ENCODE measurements at places on chromosomes 12 and 14.
A peak's percentile ranks its signal among the peaks of the same experiment; 100 is the strongest.

DNA sequence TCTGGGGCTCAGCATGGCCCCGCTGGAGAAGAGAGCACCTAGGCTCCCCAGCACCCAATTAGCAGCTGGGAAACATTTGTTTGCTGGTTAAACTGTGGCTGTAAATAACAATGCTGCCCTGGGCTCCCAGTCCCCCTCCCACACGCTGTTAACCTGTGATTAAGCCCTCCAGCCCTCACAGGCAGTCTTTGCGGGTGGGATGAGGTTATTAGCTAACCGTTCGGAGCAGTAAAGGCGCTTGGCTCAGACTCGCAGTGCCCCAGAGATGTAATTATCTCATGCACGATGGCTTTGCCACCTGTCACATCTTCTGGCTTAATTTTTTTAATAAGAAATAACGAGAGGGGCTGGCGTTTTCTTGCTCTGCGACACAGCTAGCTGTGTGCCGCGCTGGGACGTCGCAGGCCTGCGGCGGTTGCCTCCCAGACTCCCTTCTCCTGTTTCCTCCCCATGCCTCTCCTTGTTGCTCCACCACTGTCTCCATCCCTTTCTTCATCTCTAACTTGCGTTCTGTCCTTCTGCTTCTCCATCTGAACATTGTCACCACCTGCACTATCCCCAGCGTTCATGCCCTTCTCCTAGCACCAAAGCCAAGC is 239.2 kb upstream of the FKBP4 start:
- DNase-seq: no peak

- no peak for DNase-seq
These were observed 208.0 kb downstream of the SLC41A2 start for GRCh38 chr12:104750061-104750460.

GRCh38 chr12:72618764-72619163 is 346.6 kb downstream of the TRHDE start:
- no peak for DNase-seq

DNA sequence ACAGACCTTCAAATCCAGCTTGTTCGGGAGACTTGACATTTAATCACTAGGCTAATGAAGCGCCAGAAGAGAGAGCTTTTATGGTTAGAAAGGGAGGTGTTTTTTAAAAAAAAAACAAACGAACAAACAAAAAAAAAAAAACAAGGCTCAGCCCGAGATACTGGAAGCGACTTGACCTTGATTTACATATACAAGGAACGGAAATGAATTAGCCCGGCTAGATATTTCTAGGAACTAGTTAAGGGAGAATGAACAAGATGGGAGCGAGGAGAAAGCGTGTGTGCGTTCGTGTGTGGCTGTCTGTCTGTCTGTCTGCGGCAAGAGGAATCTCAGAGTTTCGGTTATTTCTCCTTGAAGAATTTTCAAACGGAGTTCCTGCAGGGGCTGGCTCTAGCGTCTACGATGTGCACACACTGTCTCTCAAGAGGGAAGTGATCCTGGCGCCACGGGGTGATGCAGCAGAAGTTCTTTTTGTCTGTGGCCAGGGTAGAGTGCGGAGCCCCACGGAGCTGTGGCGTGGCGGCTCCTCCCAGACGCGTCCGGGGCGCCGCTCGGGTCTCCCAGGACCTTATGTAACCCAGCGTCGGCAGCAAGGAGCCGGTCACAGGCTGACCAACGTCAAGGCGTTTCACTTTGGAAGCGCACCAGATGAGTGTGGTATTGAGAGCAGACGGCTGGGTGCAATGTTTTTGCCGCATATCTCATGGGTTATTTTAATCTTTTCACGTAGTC is 18.8 kb downstream of the SOCS2 start:
- no peak for DNase-seq

DNA sequence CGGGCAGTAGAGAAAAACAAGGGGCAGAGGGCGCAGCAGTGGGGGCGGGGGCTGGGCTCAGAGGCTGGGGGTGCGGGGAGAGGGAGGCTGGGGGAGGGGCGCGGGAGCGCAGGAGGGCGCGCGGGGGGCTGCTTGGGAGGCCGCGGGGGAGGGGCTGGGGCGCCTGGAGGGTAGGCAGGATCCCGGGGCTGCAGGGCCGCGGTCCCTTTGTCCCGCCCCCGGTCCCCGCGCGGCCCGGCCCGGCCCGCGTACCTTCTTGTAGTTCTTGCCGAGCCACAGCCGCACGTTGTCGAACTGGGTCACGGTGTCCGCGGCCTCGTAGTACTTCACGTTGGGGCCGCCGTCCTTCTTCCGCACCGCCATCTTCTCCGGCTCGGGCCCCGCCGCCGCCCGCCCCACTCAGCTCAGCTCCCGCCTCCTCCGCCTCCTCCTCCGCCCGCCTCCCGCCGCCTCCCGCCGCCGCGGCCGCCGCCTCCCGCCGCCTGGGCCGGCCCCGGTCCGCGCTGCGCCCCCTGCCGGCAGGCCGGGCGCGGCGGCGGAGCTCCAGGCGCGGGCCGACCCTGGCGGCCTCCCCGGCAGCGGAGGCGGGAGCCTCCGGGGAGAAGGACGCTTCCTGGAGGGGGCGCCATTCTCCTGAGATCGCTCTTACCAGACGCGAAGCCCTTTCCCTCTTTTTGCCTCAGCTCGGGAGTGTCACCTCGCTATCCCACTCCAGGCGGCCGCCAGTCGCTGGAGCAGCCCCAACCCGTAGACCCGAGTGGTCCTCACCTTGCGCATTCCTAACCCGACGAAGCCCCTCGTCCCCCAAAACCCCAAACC is at the start of gene SMARCC2:
SMARCC2 (minus strand) TSS at position 385 of the 819 bp plus-strand sequence; CDS start at position 363, 22 bp downstream.
- peak; percentile 69 for DNase-seq

DNA sequence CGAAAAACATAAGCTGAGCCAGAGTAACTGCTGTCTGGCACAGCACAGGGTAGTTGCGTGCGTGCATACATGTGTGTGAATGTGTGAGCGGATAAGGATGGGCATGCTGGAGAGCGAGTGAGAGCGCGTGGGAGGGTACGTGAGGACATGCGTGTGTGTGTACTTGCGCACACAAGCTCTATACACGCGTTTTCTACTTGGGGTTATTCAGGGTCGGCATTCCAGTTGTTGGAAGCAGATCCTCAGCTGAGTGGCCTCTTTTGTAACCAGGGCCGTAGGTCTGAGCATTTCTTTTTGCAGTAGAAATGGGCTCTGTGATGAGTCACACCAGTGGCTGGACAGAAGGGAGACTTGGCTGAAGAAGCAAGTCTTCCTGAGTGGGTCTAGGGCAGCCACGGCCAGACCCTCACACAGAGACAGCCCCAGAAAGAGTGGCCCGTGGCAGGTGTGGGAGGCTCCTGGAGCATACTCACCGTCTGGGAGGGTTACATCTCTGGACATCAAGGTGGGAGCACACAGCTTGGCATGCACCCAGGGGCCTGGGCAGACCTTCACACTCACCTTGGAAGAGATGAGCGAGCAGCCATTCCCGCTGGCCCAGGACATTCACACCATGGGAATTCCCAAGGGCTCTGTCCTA is 78.0 kb downstream of the LRRC74A start:
- no peak for DNase-seq

DNA sequence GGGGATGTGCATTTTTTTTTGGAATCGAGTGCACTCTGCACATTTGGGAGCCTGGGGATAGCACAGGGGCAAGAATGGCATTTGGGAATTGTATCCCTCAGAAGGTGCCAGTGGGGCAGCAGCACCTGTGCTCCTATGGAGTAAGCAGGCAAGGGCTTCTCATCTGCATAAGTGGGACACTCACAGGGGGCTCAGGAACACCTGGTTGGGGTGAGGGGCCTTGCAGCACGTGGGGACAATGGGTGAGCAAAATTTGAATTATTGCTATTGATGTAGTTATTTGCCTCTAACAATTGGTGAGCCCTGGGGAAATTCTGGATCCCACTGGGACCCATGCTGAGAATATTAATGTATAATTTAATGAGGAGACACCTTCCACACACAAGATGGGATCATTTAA is 274.2 kb downstream of the TTC6 start:
- DNase-seq: no peak

- no peak for DNase-seq
These were observed 50.7 kb downstream of the CRADD start for GRCh38 chr12:93727911-93728310.

GRCh38 chr12:105330283-105330930 is at the start of gene C12orf75:
Gene C12orf75, plus strand, starts transcription at chr12:105330691. Its CDS starts 201 bp downstream, at chr12:105330892.
- DNase-seq: peak; percentile 70

GRCh38 chr12:62631471-62632410 is 165.1 kb downstream of the MON2 start:
- no peak for DNase-seq

GRCh38 chr12:105481392-105482300 is 151.2 kb downstream of the C12orf75 start:
- DNase-seq: no peak

DNA sequence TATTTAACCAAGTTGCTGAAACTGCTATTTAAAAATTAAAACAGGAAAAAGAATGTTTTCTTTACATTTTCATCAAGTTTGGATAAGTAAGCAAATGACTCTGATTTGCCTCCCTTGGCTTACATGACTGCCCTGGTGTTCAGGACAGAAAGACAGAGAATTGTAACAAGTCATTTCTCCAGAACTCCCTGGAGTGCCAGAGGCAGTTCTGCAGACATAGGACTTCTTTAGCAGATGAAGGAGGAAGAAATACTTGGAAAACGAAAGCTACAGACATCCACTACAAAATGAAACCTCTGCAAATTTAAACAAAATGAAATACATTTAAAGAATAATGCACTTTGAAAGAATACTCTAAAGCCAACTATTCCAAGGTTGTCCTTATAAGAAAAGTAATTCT is 253.9 kb downstream of the LRFN5 start:
- no peak for DNase-seq

GRCh38 chr14:59346329-59346728 is 118.9 kb downstream of the GPR135 start:
- DNase-seq: no peak
